Stimulated activated CD8-positive, alpha-beta memory T cell treated with anti-CD3 and anti-CD28 coated beads, Interleukin-2, amount 100 ng/mL, for 48 hours (primary cell): ENCODE measurements at places on chromosomes 2 and 18.

DNA sequence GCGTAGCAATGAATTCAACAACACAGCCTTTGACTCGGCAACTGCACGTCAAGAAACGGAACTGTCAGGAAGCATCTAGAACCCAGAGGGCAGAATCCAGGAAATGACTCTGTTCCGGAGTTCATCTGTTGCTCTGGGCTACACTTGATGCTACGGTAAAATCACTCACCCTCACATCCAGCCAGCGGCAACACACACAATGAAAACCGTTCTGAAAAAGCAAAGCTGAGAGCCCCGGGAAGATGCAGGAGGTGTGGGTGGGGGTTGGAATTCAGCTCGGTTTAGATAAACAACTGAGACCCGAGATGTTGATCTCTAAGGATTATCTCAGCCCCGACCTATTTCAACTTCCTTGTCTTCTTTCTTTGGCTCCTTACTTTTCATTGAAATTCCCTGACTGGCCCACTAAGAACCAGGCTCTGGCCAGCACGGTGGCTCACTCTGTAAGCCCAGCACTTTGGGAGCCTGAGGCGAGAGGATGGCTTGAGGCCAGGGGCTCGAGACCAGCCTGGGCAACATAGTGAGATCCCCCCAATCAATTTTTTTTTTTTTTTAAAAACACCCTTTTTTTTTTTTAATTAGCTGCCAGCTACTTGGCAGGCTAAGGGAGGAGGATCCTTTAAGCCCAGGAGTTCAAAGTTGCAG is 13.3 kb upstream of the RAB17 start:
- DNase-seq, result no peak

DNA sequence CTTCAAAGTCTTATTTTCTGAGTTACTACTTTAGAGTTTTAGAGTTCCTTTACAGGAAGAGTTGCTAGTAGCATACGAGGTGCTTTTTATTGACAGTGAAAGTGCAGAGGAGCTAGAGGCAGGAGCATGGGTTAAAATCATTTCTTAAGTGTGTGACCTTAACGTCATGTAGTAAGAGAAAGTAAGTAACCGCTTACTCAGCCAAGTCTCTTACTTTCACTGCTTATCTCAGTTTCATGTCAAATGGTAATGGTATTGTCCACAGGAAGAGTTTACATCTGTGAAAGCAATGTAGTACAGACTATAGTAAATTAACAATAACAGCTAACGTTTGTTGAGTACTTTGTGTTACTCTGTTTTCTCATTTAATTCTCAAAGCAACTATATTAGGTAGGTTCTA is 12.6 kb downstream of the NDUFAF7 start:
- no peak for DNase-seq

DNA sequence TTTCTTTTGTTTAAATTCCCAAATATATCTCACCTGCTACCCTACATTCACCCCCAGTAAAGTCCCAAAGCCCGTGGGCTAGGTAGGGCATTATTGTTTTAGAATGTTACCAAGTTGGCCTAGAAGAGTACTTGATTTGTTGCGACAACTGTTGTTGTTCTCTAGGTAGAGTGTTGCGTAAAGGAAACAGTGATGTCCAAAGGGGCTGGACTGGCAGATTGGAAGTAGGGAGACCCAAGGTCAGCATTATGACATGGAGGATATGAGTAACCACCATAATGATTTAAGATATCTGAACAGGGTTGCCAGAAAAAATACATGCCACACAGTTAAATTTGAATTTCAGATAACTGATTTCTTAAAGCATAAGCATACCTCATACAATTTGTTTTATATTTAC is 39.2 kb downstream of the SCN1A start:
- no peak for DNase-seq

GRCh38 chr2:238346544-238346943 is 26.2 kb downstream of the TRAF3IP1 start:
- DNase-seq, result no peak

DNA sequence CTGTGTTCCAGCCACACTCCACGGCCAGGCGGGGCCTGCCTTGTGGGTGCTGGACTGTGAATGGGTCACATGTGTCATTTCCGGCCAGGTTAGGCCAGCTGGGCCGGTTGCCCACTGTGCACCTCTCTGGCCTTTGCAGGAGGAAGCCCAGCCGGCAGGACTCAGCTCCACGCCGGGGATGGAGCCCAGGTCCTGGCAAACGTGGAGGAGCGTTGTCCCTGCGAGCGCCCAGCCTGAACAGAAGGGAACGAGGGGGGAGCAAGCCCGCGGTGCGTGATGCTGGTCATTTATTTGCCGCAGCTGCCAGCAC is 152.9 kb downstream of the PXDN start:
- DNase-seq, result no peak

GRCh38 chr2:67311536-67311935 is 85.6 kb upstream of the ETAA1 start:
- DNase-seq, result no peak

- no peak for DNase-seq
Measured at GRCh38 chr2:127853671-127854070, 4.3 kb downstream of the POLR2D start.

- no peak for DNase-seq
Measured at GRCh38 chr2:219442256-219443015, 7.8 kb downstream of the SPEG start.

- DNase-seq, result no peak
Measured at GRCh38 chr18:63907664-63908063, at the start of gene SERPINB10. TSS of gene SERPINB10 (plus strand) at chr18:63907958. CDS start at chr18:63915511, 7,553 bp downstream.

DNA sequence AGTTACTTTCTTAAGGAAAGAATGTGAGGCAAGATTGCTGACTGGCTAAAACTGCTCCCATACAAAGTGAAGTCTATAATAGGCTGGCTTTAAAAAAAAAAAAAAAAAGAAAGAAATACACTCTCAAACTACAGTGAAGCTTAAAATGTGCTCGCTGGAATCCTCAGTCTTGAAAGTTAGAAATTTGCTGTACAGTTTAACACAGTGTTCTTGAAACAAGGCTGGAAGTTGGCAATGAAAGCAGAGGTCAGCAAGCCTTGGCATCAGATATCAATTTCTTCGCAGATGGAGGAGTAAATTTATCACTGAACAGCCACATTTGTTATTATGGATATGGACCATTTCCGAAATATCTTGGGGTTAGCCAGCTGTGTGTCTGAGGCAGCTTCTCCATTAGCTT is 392.9 kb downstream of the ZNF516 start:
- DNase-seq, result no peak

- no peak for DNase-seq
Measured at GRCh38 chr2:3396920-3397559, 17.5 kb downstream of the TRAPPC12 start.

- DNase-seq, result no peak
Measured at GRCh38 chr2:133829450-133830020, 261.3 kb upstream of the NCKAP5 start.

DNA sequence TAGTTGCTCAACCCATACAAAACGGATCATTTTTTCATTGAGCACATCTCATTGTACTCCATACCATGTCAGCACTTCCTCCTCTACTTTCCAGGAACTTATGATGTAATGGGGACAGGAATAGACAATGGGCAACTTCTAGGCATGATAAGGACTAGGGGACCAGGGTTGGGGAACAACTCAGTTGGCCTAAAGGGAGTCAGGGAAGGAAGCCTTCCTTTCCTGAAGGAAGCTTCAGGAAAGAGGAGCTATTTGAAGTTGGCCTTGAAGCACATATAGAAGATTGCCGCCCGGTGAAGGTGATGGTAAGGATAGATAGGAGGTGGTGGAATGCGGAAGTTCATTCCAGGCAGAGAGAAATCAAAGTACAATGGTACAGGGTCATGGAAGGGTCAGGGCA is 283.9 kb downstream of the SLC8A1 start:
- no peak for DNase-seq

GRCh38 chr2:186560254-186560653 is 29.6 kb upstream of the ITGAV start:
- no peak for DNase-seq

DNA sequence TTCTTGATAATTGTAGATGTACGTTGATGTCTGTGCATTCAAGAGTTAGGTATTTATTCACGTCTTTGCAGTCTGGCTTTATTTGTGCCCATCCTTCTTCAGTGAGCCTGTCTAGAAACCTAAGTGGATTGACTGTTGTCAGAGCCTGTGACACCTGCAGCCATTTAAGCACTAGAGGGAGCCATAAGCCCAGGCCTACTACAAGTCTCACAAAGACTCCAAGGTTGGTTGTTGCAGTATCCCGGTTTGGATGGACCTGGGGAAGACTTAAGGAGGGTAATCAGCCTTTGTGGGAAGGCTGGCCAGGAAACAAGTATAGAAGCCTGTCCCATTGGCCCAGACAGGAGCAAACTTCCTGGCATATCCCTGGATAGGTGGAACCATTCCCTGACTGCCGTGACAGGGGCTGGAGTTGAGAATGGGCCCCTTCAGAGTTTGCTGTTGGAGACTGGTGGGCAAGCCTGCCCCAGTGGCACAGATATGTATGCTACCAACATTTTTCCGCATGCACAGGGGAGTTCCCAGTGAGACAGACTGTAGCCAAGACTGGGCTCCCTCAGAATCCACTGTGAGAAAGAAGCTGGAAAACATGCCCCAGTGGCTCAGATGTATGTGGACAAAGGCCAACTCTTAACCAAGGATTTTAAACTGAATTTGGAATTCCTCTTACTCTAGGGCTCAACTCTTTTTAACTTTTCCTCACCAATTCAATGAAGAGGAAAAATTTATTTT is 9.3 kb upstream of the LRRC30 start:
- no peak for DNase-seq

DNA sequence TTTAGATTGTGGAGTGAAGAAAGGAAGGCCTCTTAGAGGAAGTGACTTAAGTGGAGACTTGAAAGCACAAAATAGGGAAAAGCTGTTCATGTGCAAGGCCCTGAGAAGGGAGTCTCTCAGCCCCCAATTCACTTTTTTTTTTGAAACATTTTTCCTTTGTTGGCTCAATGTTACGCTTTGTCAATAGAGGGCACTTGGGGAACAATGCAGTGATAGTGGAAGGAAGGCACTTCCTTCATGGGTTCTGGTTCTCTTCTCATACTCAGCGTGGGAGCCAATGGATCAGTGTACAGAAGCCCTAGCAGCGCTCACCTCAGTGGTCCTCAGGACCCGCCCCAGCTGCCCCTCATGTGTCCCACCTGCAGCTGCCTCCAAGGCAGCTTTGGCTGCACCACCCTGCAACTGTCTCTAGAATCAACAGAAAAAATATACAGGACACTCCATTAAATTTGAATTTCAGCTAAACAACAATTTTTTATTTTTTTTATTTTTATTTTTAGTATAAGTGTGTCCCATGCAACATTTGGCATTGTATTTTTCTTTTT is 8.6 kb upstream of the C2orf42 start:
- no peak for DNase-seq

DNA sequence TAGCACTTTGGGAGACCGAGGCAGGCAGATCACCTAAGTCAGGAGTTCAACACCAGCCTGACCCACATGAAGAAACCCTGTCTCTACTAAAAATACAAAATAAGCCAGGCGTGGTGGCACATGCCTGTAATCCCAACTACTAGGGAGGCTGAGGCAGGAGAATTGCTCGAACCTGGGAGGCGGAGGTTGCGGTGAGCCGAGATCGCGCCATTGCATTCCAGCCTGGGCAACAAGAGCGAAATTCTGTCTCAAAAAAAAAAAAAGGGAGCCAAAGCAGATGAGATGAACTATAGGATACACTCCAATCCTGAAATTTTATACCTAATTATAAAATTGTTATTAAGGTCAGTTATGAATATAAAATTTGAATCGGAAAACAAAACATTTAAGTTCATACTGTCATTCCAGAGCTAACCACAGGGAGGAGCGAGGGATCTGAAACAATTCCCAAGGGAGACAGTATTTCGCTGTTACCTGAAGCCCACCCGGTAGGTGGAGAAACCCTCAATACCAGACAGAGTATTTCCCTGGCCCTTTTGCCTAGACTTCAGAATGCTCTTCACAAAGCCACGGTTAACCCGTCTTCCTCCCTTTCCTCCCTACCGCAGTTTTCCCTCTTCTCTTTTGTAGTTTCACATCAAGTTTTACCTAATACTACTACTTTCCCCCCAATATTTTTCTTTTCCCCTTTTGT is 1.4 kb downstream of the PPM1G start:
- DNase-seq, result no peak

DNA sequence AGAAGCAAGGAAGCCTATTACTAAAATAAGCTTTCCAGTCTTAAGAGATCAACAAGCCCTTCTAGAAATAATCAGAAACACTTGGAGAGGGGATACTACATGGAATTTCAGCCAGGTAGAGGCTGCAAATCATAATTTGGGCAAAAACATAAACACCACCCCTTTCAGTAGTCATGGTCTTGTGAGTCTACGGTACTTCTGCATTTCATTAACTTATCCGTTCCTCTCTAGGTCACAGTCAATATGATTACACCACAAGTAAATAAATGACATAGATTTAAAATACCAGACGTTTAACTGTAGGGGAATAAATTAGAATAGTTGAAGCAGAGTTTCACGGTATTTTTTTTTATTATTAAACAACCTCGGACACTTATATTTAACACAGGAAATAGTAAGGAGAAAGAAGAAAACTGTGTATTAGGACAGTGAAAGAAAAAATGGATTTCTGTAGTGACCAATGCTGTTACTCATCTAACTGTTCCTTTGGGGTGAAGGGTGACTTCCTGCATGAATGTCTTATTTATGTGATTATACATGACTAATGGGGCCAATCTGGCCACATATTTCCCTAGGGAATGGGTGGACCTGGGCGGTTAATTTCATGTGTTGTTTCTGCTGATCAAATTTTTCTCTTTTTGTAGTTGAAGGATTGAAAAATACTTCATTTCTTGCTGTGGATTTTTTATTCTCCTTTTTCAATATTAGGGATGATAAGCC is 456.6 kb upstream of the UBE2E3 start:
- no peak for DNase-seq

DNA sequence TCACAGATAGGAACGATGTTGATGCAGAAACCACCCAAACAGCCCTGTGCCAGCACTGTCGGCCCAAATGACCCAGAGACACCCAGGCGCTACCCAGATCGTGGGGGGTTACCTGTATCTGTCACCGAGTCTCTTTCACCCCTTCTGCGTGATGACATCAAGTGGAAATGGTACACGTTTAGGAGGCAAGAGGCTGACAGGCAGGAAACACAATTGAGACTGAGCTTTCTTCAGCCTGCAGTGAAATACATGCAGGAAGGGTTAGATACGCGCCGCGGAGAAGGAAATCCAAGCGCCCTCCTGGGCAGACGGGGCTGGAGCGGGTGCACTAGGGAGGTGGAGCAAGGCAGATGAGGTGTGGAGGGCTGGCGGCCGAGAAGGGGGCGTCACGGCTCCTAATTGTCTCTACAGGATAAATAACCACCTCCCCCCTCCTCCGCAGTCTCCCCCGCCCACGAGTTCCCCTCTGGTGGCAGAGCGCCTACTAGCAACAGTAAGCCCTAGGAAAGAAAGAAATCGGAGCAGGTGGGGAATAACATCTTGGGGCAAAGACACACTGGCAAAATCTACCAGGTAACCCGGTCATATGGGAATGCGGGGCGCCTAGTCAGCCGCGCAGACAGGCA is at the start of gene RNF152:
TSS of gene RNF152 (minus strand) at position 325 of the 626 bp plus-strand sequence. CDS start 76,544 bp downstream, outside the sequence.
- DNase-seq, result peak; percentile 1

- no peak for DNase-seq
Measured at GRCh38 chr2:235594041-235594440, 100.2 kb downstream of the AGAP1 start.
